Inflammatory macrophage (primary cell): ENCODE measurements at places on chromosomes 6 and 20.

DNA sequence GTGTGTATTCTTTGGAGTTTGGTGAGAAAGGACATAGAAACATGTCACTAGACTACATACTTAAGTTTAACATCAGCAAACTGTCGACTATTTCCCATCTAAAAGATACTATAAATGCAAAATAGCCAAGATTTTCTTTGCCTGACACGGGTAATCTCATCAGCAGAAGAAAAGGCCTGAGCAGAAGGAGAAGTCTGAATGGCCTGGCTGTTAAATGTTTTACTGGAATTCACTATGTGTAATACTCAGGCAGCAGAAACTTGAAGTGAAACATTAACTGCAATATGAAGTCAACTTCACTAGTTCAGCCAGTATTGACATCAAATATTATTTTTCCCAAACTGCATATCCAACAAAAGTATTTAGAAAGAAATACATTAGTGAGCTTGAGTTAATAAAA lies 6.4 kb upstream of the DSE start:
- peak; percentile 67 for DNase-seq

DNA sequence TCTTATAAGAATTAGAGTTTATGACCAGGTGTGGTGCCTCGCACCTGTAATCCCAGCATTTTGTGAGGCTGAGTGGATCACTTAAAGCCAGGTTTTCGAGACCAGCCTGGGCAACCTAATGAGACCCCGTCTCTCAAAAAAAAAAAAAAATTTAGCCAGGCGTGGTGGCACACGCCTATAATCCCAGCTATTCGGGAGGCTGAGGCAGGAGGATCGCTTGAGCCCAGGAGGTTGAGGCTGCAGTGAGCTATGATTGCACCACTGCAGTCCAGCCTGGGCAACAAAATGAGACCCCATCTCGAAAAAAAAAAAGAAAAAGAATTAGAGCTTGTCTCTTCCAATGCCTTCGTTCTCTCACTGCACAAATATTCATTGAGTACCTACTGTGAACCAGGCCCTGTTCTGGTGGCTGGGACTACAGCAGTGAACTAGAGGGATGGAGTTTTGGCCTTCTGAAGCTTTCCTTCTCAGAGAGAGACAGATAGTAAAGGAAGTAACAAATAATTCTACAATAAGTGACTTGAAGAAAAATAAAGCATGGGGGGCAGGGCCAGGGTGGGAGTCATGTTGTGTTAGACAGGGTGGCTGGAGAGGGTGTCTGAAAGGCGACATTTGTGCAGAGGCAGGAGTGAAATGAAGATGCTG lies 56.4 kb downstream of the HNF4A start:
- no peak for DNase-seq

- peak; percentile 71 for DNase-seq
These were observed 831 bp upstream of the SIRPB2 start for GRCh38 chr20:1491860-1492642.

- peak; percentile 44 for DNase-seq
These were observed 6.3 kb downstream of the ZMYND8 start for GRCh38 chr20:47350181-47350550.

DNA sequence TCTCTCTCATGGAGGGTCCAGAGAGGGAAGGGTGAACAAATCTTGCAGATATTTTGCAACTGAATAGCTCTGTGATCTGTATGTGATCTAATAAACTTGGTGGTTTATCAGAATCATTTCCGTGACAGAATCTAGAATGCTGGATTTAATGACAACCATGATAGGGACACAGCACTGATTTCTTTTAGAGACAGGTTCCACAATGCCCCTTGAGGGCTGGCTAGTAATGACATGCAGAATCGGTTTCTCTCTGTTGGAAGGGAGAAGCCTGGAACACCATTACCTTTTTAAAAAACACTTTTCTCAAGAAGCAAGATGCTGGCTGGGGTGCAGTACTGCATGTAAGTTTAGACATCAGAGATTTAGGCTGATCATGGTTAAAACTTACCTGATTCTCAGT lies 313.4 kb downstream of the CDH26 start:
- DNase-seq = no peak

DNA sequence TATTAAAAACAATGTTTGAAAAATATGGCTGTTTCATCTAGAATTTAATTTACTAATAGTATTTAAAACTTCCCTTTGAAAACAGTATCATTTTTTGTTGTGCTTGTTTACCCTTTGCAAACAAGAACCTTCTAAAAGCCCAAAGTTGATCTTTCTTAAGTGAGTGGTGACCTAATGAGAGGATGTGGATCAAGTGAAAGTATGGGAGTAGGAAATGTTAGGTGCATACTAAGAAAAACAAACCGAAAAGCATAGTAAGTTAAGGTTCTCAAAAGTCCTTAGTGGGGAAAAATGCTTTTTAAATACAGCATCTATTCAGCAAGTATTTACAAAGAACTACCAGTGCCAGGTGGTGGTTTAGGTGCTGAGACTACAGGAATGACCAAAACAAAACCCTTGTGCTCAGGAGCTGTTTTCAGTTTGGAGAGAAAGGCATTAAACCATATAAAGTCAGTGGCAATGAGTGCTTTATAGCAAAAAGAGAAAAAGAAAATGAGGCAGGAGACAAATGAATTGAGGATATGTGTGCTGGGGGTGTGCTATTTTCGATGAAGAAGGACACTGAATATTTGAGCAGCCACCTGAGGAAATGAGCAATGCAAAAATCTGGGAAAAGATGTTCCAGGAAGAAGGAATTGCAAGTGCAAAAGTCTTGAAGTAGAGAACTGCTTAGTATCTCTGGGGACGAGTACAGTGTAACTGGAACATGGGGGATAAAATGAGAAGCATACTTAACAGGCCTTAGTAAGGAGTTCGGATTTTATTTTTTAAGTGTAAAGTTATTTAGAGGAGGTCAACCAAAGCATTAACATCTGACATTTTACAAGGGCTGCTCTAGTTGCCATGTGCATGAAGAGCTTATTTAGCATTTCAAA lies 24.0 kb downstream of the RNF146 start:
- DNase-seq = no peak

DNA sequence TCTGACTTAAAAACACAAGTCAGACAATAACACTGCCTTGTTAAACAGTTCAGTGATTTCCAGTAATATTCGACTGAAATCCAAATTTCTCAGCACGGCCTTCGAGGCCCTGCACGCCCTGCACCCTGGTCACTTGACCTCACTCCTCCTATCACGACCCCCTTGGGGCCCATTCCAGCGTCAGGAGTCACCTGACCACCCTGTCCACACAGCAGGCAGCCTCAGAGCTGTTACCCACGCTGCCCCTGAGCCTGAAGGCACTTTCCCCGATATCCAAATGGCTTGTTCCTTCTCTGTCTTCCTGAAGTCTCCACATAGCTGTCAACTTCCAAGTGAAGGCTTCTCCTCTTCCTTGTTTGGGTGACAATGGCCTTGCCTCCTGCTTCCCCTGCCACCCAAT lies 33.1 kb upstream of the SMOC2 start:
- no peak for DNase-seq

GRCh38 chr20:8646716-8647115 lies 422.2 kb upstream of the PLCB4 start:
- no peak for DNase-seq

DNA sequence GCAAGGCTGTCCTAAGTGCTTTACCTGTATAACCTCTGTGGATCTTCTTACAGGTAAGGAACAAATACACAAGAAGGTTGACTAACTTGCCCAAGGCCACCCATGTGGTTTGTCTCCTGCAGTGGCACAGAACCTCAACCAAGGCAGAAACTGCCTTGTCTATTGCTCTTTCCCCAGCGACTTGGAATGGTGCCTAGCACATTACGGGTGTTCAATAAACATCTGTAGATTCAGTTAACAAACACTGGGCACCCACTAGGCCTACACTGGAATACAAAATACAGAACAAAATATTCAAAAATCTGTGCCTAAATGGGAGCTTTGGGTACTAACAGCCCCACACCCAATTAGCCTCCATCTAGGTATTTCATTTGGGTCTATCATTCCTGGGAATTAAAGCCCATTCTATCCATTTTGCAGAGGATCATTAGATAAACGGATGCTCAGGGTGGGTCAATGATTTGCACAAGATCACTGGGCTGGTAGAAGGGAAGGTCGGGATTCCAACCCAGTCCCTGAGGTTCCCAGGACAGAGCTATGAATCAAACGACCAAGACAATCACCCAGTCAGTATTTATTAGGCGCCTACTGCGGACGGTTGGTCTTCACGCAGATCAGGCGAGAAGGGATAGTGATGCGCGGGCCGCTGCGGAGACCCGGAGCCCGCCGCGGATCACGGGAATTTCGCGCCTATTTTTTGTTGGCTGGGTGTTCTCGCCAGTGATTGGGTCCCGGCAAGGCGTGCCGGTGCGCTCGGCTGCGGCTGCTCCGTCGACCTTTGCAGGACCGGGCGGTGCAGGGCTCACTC lies at the start of gene STK35:
TSS of gene STK35 (plus strand) at position 771 of the 808 bp plus-strand sequence. CDS start 55 bp downstream, outside the sequence.
- DNase-seq = no peak

DNA sequence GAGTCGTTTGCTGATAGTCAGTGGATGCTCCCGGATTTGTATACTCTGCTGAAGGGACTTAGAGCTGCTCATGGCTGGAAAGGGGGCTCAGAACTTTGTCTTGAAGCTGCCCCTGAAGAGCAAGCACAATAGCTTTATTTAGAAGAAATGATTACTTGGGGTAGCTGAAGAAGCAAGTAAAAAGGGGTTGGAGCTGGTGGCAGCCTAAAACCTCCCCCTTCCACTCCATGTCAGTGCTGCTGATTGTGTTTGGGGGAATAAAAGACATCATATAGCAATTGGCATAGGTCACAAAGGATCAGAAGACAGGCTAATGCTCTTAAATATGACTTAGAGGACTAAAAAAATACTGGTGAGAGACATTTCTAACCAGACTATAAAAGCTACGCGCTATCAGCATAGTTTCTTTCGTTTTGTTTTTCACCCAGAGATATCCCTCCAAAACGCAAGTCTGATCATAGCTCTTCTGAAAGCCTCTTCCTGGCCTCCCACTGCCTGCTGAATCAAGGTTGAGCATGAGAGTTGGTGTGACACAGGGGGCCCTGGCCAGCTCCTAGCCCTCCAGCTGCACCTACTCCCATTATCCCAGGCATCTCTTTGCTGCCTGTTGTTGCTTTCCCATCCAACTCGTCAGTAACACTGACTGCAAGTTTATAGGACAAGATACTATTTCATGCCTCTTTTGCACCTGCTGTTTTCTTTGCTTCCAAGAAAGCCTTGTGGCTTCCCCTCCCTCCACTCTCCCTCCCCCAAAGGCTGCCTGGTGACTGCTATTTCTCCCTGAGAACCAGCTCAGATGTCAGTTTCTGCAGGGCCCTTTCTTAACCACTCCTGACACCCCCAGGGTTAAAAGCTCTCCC lies 33.9 kb upstream of the SGK1 start:
- DNase-seq = no peak

DNA sequence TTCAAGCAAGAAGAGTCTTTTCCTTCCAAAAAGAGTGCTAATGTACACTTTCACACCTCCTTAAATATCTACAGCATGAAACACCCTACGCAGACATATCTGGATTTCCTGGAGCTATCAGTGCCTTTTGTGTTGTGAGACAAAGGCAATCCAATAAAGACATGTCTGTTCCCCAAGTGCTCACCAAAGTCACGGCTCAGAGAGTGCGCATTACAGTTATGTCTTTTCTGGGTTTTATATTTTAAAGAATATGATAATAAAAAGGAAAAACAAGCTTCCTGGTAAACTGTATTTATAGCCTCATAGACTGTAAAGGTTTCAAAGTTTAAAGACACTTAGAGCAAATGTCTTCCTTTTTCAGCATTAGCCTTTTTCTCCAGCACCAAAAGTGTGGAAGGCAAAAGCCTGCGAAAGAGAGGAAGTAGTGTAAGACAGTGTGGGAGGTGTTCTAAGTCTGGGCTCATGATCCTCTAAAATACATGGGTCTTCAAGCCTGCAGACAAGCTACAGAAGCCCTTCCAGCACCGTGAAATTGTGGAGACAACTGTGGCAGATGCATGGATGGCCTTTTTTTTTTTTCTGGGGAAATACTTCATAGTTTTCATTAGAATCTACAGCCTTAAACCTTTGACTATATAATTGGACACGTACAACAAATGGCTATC lies 135.0 kb upstream of the SLC35B3 start:
- no peak for DNase-seq

- DNase-seq = peak; percentile 30
These were observed 790 bp downstream of the TOX2 start for GRCh38 chr20:43915211-43916072.

DNA sequence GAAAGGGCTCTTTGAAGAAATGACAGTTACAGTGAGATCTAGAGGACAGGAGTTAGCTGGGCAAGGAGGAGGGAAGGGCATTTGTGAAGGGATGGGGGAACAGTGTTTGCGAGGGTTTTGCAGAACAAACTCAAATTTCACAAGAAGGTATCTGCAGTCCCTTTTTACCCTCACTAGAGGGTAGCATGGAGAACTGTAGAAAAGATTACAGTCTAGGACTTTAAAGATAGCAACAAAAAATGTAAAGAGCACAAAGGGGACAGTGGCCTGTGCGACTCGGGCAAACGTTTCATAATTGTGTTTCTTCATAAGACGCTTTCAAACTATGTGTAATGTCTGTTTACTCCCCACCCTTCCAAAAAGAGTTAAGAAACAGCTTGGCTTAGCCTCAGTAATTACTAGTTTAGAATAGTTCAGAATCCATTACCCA lies 21.2 kb upstream of the ASXL1 start:
- DNase-seq = peak; percentile 96

DNA sequence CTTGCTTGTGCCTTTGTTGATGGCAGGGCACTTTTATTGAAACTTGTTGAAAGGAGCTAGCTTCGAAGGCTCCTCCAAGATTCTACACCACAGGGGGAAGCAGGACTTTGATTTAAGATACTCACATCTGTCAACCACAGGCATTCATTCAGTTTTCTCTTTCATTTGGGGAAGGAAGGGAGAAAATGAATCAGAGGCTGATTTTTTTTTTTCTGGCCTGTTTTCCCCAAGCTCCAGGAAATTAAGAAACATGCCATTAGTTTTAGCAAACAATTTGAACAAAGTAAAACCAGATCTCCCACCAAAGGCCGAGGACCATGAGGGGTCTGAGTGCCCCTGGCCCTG lies 8.7 kb upstream of the APCDD1L start:
- DNase-seq = no peak

DNA sequence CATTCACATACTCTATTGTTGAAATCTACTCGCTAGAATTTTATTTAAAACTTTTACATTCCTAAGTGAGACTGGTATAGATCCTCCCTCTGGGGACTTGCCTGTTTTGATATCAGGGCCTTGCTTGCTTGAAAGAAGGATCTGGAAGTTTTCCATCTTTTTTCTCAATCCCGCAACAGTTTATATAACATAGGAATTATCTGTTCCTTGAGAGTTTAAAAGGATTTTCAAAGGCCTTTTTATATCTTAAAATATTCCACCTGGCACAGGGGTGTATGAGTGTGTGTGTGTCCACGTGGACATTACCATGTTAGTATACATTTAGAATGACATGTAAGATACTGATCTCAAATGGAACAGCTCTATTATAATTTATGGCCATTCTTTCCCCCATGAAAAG lies 96.3 kb downstream of the TRERF1 start:
- no peak for DNase-seq

GRCh38 chr6:31686483-31686882 lies 5.6 kb upstream of the LY6G5C start:
- no peak for DNase-seq

- DNase-seq = peak; percentile 41
These were observed 197.4 kb upstream of the KCNG1 start for GRCh38 chr20:51220293-51220706.

- no peak for DNase-seq
These were observed 247.0 kb upstream of the KCNQ5 start for GRCh38 chr6:72374857-72375256.
